ENCODE measurements at places on chromosomes 2 and 18.

GRCh38 chr2:111706481-111707001 is 177.5 kb downstream of the ANAPC1 start:
- DNase-seq = no peak

DNA sequence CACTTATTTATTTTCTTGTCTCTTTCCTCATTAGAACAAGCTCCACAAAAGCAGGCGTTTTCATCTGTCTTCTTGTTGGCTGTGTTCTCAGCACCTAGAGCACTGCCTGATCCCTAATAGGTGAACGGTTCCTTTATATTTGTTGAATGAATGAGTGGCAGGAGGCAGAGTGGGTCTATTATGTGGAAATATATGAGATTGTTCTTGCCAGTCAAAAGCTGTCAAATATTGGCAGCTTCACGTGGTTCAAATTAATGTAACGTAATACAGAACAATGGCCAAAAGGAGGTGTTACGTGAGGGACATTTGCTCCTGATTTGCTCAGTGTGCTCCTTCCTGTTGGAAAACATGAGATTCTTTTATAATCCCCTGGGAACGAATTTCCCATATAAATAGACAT is 8.5 kb upstream of the ARHGAP25 start:
- no peak for DNase-seq

GRCh38 chr2:113228991-113229716 is 49.6 kb downstream of the PAX8 start:
- no peak for DNase-seq

GRCh38 chr2:80573950-80574349 is 269.4 kb upstream of the LRRTM1 start:
- no peak for DNase-seq

DNA sequence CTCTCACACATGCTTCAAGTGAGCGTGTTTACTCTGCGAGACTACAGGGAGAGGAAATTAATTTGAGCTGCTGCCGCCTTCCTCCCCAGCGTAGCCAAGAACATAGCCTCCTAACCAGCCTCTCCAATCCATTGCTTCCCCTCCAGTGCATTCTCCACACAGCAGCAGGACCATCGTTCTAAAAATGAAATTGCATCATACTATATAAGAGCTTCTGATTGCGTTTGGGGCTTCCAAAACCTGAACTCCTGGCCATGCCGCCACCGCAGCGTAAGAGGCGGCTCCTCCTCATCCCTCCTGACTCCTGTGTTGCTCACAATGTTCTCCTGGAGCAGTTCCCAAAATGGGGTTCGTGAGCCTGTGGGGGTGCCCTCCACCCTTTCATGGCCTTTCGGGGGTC is 142.1 kb downstream of the MYT1L start:
- DNase-seq = no peak

DNA sequence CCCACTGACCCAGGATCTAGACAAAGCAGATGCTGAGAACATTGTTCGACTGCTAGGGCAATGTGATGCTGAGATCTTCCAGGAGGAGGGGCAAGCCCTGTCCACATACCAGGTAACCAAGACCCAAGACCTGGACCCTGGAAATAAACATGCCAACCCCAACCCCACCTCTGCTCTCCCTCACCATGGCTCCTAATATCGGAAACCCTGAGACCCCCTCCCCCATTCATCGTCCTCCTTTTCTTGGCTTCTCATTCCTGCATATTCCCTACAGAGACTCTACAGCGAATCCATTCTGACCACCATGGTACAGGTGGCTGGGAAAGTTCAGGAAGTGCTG is 619 bp downstream of the GCKR start:
- no peak for DNase-seq

DNA sequence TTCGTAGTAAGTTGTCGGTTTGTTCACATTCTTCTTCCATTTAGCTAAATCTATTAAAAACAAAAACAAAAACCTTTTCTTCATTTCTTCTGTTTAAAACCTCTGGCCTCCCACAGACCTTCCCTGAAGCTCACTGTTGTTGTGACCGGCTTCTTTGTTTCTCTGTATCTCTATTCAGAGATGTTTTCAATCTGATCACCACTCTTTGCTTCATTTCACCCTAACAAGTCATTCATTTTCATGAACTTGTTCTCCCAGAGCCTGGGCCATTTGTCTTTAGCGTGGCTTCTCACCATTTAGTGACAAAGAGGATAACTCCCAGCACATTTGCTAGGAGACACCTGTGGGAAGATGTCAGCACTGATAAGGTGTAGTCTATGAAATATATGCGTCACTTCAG is 794.2 kb downstream of the ERBB4 start:
- no peak for DNase-seq

DNA sequence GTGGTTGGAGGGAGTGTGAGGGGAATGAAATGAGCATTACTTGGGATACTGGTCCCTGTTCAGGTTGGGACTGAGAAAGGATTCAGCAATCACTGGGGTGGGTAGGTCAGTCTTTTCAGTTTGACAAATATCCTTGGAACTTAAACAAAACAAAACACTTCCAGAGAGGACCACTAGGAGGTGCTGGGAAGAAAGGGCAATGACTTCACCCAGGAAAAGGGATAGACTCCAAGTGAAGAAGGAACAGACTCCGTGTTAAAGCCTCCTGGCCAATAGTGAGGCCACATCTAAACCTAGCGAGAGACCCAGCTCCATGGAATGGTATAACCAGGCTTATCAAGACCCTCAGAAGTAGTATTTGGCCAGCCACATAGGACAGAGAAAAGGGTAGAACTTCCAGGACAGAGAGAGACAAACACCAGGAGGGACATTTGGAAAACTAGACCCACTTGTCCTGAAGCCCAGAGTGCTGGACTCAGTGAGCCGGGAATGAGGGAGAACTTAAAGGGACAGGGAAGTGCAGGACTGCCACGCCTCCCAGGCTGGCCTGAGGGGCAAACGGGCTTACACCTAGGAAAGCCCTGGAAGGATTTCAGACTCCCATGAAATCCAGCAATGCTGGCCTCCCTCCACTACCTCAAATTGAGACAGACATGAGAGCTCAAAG is 19.6 kb upstream of the KCNG3 start:
- peak; percentile 31 for DNase-seq

GRCh38 chr18:47557160-47557559 is 305.7 kb upstream of the SKOR2 start:
- no peak for DNase-seq

GRCh38 chr18:6683112-6683876 is 46.2 kb upstream of the ARHGAP28 start:
- DNase-seq = peak; percentile 19

GRCh38 chr2:3647831-3648651 is 10.0 kb upstream of the ALLC start:
- no peak for DNase-seq

GRCh38 chr2:211344289-211344688 is 787.9 kb downstream of the CPS1 start:
- DNase-seq = no peak

- no peak for DNase-seq
These were observed 1807.0 kb downstream of the SUCLG1 start for GRCh38 chr2:82652117-82652516.

GRCh38 chr2:129237966-129238725 is 741.3 kb upstream of the RAB6C start:
- DNase-seq = no peak

- no peak for DNase-seq
These were observed 135.9 kb downstream of the RHBDD1 start for GRCh38 chr2:226971770-226972169.

- no peak for DNase-seq
These were observed 27.5 kb upstream of the PRLH start for GRCh38 chr2:237538901-237539300.

GRCh38 chr2:160214461-160215445 is 14.7 kb upstream of the ITGB6 start:
- no peak for DNase-seq
